ENCODE measurements at places on chromosomes 4 and X. TPM values are rescaled to one million over a fixed set of nuclear protein-coding genes. Genes with fewer than 3 reads are reported as not detected.

GRCh38 chr4:98568941-98569663 is 89.3 kb downstream of the TSPAN5 start:
- no peak for DNase-seq

DNA sequence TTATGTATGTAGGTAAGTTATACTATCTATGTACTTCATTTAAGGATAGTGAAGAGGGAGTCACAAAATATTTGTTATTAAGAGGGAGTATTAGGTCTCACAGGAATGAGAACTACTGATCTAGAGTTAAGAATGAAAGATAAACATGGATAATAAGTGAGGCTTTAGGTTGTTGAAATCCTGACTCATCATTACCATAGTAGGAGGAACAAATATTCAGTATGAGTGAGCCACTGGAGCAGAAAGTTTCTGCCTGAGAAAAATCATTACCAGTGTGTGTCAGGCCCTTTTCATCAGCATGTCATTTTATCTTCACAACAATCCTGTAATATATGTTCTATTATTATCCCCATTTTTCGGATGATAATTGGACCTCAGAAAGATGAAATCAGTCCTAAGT is 27.2 kb upstream of the IGSF1 start:
- DNase-seq: no peak

GRCh38 chrX:21715825-21716224 is 42.1 kb downstream of the SMPX start:
- no peak for DNase-seq

GRCh38 chr4:31193521-31193920 is 473.4 kb downstream of the PCDH7 start:
- DNase-seq: no peak

DNA sequence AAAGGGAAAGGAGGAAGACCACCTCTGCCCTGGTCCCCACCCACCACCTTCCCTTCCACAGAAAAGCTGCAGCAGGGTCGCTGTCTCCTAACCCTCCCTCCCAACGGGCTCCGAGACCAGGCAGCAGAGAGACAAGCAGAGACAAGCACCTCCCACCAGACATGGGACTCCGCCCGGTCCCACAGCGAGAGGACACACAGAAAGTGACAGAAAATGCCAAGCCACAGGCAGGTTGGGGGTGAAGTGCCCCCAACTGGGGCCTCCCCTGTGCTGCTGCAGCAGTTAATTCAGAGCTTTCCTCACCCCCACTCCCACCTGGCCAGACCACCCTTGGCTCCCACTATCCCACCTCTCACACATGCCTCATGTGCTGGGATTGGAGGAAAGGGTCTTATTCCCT is 64.4 kb upstream of the AFAP1 start:
- no peak for DNase-seq

DNA sequence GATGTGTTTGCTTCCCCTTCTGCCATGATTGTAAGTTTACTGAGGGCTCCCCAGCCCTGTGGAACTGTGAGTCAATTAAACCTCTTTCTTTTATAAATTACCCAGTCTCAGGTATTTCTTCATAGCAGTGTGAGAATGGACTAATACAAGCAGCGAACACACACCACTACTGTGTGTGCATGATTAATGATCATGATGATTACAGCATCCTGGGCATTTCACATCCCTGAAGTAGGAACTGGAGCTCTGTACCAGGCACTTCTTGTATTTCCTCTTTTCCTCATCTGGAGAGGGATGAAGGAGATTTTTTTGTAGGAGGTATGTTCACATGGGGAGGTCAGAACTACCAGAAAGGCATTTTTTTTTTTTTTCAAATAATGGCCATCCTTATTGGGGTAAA is 60.8 kb downstream of the PPM1K start:
- DNase-seq: no peak

- DNase-seq: no peak
Measured at GRCh38 chr4:6761649-6762615, 20.6 kb upstream of the KIAA0232 start.

DNA sequence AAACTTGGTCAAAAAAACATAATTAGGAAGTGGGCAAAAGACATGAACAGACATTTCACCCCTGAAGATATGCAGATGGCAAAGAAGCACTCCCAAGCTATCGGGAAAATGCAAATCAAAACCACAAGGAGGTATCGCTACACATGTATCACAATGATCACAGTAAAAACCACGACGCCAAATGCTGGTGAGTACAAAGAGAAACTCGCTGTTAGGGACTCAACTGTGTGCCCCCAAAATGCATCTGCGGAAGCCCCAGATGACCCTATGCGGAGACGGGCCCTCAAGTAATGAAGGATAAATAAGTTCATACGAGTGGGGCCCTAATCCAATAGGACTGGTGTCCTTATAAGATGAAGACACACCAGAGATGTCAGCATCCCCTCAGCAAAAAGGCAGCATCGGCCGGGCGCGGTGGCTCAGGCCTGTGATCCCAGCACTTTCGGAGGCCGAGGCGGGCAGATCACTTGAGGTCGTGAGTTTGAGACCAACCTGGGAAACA is 10.2 kb downstream of the GAK start:
- DNase-seq: no peak

GRCh38 chr4:89422441-89422990 is 114.9 kb upstream of the GPRIN3 start:
- DNase-seq: no peak

GRCh38 chr4:138949866-138950265 is 65.7 kb upstream of the NOCT start:
- no peak for DNase-seq

- DNase-seq: no peak
Measured at GRCh38 chrX:139446832-139447231, 83.7 kb upstream of the F9 start.

DNA sequence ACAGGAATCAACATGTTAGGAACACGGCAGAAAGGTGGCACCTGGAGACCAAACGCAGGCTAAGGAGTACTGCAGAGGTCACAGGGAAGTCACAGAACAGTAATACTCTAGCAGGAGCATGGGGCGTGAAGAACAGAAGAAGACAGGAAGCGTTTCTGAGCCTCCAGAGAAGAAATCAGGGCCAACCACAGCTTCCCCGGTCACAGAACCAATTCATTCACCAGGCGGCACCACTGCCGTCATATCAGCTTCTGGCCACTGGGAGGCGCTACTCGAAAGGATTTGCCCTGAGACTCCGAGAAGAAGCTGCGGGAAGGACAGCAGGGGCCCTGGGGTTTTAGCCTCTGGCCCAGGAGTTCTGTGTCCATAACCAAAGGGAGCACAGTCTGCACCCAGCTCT is 78.0 kb upstream of the DRD5 start:
- peak; percentile 61 for DNase-seq

DNA sequence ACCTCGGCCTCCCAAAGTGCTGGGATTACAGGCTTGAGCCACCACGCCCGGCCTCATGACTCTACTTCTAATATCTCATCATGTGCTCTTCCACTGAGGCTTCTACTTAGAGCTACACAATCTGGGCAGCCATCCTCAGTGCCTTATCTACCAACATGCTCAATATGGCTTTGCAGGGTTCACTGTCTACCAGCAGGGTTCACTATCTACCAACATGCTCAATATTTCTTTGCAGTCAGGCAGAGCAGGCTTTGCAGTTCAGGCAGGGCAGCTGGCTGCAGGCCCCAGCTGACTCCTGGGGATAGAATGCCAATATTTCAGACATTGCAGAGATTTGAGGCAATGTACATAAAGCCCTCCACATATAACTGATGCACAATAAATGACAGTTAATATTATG is 47.5 kb downstream of the PKD2 start:
- DNase-seq: no peak

DNA sequence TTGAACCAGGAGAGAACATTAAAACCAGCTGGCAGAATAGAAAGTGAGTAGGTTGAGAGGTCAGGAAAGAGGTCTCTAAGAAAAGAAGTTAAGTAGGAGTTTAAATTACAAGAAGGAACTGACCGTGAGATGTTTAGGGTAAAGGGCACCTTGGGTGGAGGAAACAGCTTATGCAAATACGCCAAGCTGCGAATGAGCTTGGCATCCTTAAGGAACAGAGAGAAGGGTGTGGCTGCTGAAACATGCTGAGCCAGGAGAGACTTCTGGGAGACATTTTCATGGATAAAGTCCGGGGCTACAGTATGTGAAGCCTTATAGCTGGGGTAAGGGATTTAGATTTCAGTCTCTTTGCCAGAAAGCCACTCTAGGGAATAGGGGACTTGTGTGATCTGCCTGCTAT is 249.1 kb downstream of the KCNIP4 start:
- no peak for DNase-seq

DNA sequence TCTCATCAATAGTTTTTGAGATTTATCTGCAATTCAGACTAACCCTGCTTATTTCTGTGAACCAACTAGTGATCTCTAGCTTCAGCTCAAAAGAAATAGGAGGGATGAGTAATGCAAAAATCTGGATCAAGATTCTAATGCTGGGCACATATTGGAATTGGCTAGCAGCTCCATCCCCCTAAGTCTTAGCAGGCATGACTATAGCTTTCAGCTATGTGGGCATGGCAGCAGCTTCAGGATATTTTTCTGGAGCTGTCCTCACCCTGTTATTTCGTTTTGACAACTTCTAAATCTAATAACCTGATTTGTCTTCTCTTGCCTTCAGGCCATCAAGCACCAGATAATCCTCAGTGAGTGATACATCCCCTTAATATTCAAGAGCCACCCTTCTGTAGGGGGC is 50.8 kb upstream of the GNPDA2 start:
- DNase-seq: no peak

DNA sequence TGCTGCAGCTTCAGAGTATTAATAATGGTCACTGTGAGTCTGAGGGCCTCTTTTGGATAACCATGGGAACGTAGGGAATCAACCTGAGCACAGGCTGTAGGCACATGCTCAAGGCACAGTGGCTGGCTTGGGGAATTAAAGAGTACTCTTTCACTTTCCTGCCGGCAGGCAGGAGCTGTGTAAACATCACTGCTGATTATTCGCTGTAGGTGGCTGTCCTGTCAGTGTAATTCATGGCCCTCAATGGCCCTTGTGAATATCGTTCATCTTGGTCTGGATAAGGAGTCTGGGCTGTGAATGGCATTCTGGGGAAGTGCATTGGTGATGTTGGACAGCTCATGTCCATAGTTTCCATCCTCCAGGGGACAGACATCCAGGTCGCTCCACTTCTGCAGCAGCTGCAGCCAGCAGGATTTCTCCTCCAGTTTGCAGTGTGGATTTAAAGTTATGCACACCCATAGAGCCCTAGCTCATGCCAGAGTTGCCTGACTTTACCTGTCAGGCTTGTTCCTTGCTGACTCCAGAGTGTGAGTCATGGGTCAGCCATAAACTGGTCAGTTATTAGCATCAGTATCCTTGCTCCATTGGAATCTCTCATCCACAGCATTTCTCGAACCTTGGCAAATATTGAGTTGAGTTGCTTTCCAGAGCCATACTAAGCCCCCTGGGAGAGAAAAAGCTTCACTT is 43.0 kb downstream of the C4orf33 start:
- no peak for DNase-seq

DNA sequence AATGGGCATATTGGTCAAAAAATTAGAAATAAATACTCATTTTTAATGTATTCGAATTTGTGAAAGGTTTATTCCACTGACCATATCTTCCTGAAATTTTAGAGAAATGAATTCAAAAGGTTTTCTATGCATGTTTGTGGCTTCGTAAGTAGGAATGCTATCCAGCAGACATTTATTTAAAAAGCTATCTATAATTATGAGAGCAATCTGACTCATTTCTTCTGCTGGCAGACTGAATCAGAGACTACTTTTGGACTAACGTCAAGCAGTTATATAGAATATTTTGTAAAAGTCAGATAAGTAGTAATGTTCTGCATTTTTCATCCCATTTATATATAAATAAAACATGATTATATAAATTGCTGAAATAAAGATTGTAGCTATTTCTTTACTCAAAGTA is 125.0 kb downstream of the SPCS3 start:
- no peak for DNase-seq

DNA sequence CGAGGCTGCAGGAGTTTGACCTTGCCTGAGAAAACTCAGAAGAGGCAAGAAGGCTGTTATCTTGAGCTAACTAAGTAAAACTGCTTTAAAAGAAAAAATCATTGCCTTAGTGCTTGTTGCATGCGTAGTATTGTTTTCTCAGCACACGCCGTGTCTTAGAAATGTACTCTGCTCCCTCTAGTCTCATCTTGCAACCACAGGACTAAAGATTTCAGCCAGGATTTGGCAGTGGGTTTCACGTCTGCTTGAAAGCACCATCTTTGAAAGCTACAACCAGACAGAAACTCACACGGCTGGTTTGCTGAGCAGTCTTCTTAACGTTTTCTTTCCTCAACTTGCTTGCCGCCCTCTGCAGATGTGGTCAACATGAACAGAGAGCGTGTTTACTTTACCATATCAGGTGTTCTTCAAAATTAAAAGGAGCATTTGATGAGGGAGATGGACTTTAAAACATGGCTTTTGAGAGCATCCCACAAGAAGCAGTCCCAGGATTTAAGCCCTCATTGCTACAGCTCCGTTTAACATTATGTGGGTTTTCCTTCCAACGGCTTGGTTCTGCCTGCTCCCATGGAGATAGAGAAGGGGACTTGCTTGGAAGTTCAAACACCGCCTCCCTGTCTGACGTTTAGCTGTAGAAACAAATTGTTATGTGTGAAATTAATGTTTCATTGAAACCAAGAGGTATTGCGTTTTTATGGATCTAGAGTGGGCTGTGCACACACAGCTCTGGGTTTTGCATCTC is 3.4 kb downstream of the SORCS2 start:
- DNase-seq: no peak

GRCh38 chr4:139655116-139655515 is 10.5 kb upstream of the MGST2 start:
- no peak for DNase-seq

GRCh38 chr4:29536745-29537144 is 1183.4 kb upstream of the PCDH7 start:
- no peak for DNase-seq

GRCh38 chr4:121977251-121978171 is 25.7 kb upstream of the TRPC3 start:
- no peak for DNase-seq

GRCh38 chrX:139851730-139852129 is 81.1 kb downstream of the ATP11C start:
- DNase-seq: no peak

- DNase-seq: peak; percentile 76
Measured at GRCh38 chr4:55545641-55546505, 836 bp downstream of the CLOCK start.

GRCh38 chrX:71215338-71215912 is 7.6 kb upstream of the GJB1 start:
- no peak for DNase-seq

Gene GSPT2
- 6.7 TPM for total RNA-seq

Gene AFP
- not detected for total RNA-seq

Gene ARX
- not detected for total RNA-seq

Gene HSFX1
- 1.4 TPM for total RNA-seq

Gene DMD
- 135 TPM for total RNA-seq

Gene BANK1
- 1.4 TPM for total RNA-seq

Gene ADH1A
- not detected for total RNA-seq

Gene BCOR
- 37.1 TPM for total RNA-seq

Gene EDNRA
- 72.7 TPM for total RNA-seq

Gene CACNA1F
- total RNA-seq: 0.08 TPM

Gene TBX22
- not detected for total RNA-seq

Gene FGF13
- 1.3 TPM for total RNA-seq

Gene CCNQ
- total RNA-seq: 48.0 TPM

Gene SLC16A2
- 6.4 TPM for total RNA-seq

Gene GLOD5
- total RNA-seq: not detected

Gene ANK2
- total RNA-seq: 169 TPM

All from right atrium auricular region (tissue), 2 donors.